ENCODE measurements at places on chromosomes 11 and 22. TPM values are rescaled to one million over a fixed set of nuclear protein-coding genes. Genes with fewer than 3 reads are reported as not detected.

- DNase-seq: no peak
Observed at GRCh38 chr11:87002918-87003317, 34.8 kb upstream of the TMEM135 start.

CARD10 gene
- 60.0 TPM for total RNA-seq

DNA sequence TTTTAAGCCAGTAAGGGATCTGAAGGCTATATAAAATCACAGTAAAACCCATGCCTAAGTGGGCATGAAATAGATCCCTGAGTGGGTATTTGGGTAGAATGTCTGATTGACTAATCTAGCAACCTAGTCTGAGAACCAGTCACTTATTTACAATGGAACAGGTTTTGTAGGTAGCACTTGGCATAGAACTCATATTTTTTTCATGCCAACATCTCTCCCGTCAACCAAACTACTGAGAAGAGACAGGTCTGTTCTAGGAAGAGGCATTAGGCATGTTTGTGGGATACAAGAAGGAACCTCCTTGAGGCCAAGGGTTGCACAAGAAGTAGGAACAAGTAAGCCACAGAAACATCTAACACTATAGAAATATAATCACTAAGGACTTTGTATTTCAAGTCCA lies 840.4 kb upstream of the TENM4 start:
- no peak for DNase-seq

DNA sequence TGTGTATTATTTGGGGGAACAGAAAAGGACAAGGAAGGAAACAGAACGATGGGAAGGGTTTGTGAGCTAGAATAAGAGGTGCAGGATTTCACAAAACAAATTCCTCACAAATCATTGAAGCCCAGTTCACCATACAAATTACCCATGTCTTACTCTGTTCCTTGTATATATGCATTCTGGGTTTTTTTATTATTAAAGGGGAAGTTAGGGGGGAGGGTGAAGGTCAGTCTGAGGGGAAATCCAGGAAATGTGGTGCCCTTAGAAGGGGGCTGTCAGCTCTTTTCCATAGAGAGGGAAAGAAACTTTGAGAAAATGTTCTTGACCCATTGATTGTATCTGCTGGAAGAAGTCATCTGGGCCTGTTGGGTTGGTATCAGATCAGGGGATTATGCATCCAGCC lies 90.8 kb downstream of the RNF169 start:
- DNase-seq: no peak

ELF5 gene
- not detected for total RNA-seq

ENTHD1 gene
- total RNA-seq: not detected

All from epithelial cell of proximal tubule (primary cell).